ENCODE measurements at places on chromosomes 11 and 22.

DNA sequence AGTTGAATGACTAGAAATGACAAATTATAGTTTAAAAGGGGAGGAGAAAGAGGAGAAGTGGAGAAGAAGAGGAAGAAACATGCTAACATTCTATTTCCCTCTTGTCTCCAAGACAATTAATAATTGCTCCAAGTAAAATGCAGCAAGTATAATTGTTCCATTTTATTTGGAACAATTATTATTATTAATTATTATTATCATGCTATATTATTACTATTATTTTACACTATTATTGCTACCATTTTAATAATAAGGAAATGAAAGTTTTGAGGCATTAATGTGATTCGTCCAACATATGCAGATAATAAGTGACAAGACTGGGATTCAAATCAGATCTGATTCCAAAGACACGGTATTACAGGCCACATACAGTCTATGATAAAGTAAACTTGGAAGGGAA, 293.6 kb upstream of the ZC3H12C start:
- no peak for DNase-seq

- DNase-seq, result peak; percentile 8
These were observed 79.9 kb upstream of the VPREB1 start for GRCh38 chr22:22164541-22165272.

DNA sequence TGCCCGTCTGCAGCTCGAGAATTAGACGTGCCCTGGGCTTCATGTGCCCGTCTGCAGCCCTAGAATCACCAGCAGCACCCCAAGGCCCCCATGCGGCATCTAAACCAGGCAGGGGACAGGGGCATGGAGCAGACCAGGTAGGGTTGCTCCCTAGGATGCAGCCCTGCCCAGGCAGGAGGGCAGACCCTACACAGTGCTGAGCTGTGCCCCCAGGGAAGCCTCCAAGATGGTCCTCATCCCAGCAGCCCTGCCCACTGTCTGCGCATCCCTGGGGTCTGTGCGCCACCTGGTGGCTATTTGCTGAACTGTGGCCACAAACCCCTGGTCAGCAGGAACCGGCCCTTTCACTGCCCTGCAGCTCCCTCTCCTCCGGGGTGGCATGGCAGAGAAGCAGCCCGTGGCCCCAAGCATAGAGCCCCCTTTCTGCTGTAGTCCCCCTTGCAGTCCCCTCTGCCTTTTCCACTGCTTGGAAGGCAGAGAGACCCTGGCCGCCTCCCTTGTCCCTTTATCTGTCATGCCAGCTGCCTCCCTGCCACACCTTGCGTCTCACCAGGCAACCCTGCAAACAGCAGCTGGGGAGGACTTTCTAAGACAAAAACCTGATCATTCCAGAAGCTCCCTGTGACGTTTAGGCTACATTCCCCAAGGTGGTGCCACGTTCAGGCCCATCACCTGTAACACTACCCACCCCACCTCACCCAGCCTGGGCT, 86.6 kb downstream of the KCNQ1 start:
- peak; percentile 72 for DNase-seq

- DNase-seq, result no peak
These were observed 185.5 kb downstream of the MAML2 start for GRCh38 chr11:96157517-96157873.

- DNase-seq, result no peak
These were observed 39.7 kb upstream of the MICAL2 start for GRCh38 chr11:12070446-12071267.

GRCh38 chr11:118397448-118397847, 4.0 kb upstream of the ATP5MG start:
- no peak for DNase-seq

DNA sequence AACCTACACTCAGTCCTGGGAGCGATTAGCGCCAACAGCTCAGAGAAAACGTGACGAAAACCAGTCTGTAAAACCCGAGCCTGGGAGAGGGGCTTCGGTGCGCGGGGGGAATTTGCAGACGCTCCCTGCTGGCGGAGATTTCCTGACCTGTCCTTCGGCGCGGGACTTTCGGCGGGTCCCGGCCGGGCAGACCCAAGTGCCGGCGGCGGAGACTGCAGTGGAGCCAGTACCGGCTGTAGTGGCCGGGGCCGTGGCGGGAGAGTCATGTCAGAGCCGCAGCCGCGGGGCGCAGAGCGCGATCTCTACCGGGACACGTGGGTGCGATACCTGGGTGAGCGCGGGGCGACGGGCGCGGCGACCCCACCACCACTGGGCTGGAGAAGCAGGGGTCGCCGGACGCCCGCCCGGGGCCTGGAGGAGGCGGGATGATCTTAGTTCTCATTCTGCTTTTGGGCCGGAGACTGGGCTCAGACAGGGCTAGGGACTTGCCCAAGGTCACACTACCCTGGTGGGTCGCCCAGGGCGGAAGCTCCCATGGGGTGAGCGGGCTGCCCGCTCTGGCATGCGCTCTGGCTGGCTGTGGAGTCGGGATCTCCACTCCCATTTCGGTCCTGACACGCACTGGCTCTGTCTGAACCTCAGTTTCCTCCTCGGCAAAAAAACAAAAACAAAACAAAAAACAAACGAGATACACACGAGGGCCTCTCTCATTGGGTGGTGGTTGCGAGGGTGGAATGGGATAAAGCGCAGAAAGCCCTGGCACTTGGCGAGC, at the start of gene MTFP1:
MTFP1 (plus strand) TSS at position 153 of the 772 bp plus-strand sequence; CDS start at position 265, 112 bp downstream.
- peak; percentile 87 for DNase-seq
